ENCODE measurements at places on chromosomes 7 and 10.

DNA sequence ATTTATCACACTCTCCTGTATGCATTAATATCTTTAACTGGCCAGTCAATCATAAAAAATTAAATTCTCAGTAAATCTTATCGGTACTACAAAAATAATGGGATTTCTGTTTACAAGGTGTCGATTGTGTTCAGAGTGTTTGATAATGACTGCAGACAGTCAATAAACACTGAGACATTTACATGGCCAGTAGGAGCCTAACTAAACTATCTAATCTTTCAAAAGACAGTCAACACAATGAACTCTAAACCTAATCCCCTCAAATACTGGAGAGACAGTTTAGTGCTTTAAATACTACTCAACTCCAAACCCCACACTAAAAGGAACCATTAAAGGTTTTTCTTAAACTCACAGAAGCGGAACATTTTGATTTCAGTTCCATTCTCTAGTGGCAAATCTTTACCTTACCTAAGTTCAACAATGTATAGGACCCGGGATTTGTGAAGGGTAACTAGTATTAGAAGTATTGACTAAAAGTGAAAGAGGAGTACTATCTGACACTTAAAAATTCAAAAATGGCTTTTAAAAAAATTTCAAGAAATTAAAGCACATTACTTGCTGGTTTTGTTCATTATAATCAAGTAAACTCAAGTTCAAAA lies 37.3 kb upstream of the EXOC6 start:
- no peaks in the 10 kb centered on the region for H3K4me1 ChIP-seq
- no peaks in the 10 kb centered on the region for H3K36me3 ChIP-seq
- no peak overlapping the region for H3K27ac ChIP-seq

DNA sequence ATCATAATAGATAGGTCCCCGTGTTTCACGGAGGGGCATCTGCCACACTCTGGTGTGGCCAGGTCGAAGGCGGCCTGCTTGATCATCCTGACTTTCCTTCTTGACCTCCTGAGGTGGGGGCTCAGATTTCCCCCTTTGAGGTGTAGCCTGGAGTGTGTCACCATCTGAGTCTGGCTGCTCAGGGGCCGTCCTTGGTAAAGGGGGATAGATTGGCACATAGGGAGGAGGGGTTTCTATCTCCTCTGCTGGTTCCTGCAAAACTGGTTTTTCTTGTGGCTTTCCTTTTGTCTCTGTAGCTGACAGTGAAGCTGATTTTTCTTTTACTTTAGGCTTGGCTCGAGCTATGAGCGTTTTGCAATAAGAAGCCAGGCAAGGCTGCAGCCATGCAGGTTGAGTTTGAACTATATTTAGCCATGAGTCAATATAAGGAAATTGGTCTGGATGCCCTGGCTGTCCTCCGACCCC lies 7.1 kb upstream of the ZNF117 start:
- H3K4me1 ChIP-seq = no peaks in the 10 kb centered on the region
- H3K27ac ChIP-seq = no peak overlapping the region

- peaks cover 5% of the 10 kb centered on the region for H3K4me1 ChIP-seq
- H3K4me3 ChIP-seq = no peak overlapping the region
- H3K27ac ChIP-seq = no peak overlapping the region
- H3K27me3 ChIP-seq = no peaks in the 10 kb centered on the region
- ATAC-seq = no peak
- no peaks in the 10 kb centered on the region for H3K36me3 ChIP-seq
Measured at GRCh38 chr10:12529976-12530375, 180.6 kb downstream of the CAMK1D start.

GRCh38 chr7:2792856-2793487 lies 51.1 kb downstream of the GNA12 start:
- no peak overlapping the region for H3K4me3 ChIP-seq
- H3K27me3 ChIP-seq = no peaks in the 10 kb centered on the region
- H3K27ac ChIP-seq = no peak overlapping the region
- peaks cover 52% of the 10 kb centered on the region for H3K36me3 ChIP-seq
- ATAC-seq = no peak

DNA sequence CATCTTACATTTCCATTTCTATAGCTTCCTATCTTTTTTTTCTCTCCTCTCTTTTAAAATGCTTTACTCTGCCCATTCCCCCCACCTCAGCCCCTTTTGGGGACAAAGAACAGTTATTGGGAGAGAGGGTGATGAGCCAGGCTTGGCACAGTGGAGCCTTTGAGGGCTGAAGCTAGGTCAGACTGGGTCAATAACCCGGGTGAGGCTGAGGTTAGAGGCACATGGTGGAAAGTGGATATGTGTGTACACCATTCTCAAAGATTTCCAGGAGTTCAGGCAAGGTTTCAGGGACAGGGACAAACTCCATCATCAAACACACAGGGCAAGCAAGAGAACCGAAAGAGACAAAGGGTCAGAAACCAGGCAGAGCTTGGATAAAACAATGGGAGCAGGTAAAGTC lies 11.5 kb downstream of the ABCB4 start:
- no peaks in the 10 kb centered on the region for H3K36me3 ChIP-seq
- no peak overlapping the region for H3K4me3 ChIP-seq
- peaks cover 19% of the 10 kb centered on the region for H3K27me3 ChIP-seq
- no peak overlapping the region for H3K27ac ChIP-seq

- no peaks in the 10 kb centered on the region for H3K27me3 ChIP-seq
- no peak for ATAC-seq
- no peak overlapping the region for H3K27ac ChIP-seq
- H3K36me3 ChIP-seq = no peaks in the 10 kb centered on the region
- no peaks in the 10 kb centered on the region for H3K4me1 ChIP-seq
- no peak overlapping the region for H3K4me3 ChIP-seq
Measured at GRCh38 chr7:115293628-115294240, 371.8 kb downstream of the MDFIC start.

DNA sequence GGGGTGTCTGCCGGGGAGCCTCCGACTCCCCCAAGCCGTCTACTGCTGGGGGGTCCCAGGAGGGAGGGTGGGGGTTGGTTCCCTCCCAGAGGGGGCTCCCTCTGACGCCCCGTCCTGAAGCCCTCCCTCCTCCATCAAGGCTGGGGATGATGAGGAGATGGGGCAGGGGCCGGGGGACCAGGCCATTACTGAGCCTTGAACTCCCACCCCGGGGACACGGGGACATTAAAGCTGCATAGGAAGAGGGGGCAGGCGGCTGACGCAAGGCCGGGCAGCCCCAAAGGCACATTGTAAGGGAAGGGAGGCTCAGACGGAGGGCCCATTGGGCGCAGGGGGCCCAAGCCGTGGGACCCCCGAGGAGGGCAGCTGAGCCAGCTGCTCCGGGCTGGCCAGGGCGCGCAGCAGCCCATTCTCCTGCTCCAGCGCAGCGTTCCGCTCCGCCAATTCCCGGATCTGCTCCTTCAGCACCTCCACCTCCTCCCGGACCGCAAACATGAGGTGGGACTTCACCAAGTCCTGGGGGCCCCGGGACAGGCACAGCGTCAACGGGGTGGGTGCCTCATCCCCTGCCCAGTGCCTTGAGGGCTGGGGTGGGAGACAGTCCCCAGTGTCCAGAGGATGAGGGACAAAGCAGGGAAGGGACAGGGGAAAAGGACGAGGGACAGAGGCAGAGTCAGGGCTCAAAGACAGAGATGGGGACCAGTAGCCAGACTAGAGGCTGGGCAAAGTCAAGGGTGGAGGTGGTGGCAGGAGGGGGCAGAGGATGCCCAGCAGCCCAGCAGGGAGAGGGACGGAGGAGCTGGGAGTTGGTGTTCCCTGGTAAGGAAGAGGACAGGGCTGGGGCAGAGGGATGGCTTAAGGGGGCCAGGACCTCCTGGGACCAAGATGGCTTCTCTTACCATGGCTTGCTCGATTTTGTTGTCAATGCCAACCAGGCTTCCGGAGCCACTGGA lies 2.9 kb upstream of the SPACDR start:
- H3K27me3 ChIP-seq = no peaks in the 10 kb centered on the region
- no peak overlapping the region for H3K4me3 ChIP-seq
- no peaks in the 10 kb centered on the region for H3K4me1 ChIP-seq
- no peak for ATAC-seq
- no peak overlapping the region for H3K27ac ChIP-seq

- ATAC-seq = no peak
- H3K27me3 ChIP-seq = no peaks in the 10 kb centered on the region
- no peaks in the 10 kb centered on the region for H3K4me1 ChIP-seq
- H3K36me3 ChIP-seq = no peaks in the 10 kb centered on the region
- H3K27ac ChIP-seq = no peak overlapping the region
- H3K4me3 ChIP-seq = no peak overlapping the region
Measured at GRCh38 chr10:42981358-42982236, 95.3 kb upstream of the RET start.

Measured in activated T-helper 17 cell treated with anti-CD3 and anti-CD28 coated beads, Interleukin-2, amount 50 U/mL, for 72 hours (primary cell).